ENCODE measurements at places on chromosomes 6 and 20. TPM values are rescaled to one million over a fixed set of nuclear protein-coding genes. Genes with fewer than 3 reads are reported as not detected.

C6orf89 gene
- polyA plus RNA-seq, result 54.2 TPM

OXT gene
- polyA plus RNA-seq, result not detected

PRDM13 gene
- not detected for polyA plus RNA-seq

FILIP1 gene
- polyA plus RNA-seq, result not detected

GRCh38 chr6:43778131-43778855, 8.3 kb downstream of the VEGFA start:
- DNase-seq, result no peak

DNA sequence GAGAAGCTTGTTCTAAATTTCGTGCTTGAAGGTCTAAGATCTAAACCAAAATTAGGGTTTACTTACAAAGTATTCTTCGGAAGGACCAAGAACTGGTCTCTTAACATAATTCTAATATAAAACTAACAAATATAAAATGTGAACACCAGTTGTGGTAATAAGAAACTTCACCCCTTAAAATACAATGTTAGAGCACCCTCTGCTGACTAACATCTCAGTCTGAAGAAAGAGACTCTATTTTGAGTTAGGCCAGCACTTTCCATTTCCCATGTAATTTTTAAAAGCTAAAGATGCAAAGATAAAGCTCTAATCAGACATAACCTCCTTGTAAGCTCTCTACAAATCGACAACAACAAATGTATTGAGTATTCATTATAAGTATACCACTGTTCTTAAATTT, 24.6 kb downstream of the ATG5 start:
- DNase-seq, result no peak

DNA sequence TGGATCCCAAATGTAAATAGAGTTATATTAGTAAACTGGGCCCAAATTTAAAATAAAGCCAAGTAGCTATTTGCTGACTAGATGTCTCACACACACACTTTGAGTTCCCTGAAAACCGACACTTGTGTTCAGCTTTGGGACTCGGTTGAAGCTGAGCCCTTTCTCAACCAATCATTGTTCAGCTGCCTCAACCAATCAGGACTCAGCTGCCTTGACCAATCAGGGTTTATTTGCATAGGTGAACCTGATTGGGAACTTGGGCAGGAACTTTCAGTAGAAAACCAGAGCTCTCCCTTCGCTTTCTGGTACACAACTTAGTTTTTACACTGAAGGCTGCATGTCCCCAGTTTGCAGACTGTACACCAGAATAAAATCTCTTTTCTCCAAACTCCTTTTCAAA, 301.7 kb downstream of the FOXA2 start:
- DNase-seq, result no peak
